Activated CD4-positive, alpha-beta T cell treated with anti-CD3 and anti-CD28 coated beads for 48 hours (primary cell): ENCODE measurements at places on chromosomes 1 and 21.

DNA sequence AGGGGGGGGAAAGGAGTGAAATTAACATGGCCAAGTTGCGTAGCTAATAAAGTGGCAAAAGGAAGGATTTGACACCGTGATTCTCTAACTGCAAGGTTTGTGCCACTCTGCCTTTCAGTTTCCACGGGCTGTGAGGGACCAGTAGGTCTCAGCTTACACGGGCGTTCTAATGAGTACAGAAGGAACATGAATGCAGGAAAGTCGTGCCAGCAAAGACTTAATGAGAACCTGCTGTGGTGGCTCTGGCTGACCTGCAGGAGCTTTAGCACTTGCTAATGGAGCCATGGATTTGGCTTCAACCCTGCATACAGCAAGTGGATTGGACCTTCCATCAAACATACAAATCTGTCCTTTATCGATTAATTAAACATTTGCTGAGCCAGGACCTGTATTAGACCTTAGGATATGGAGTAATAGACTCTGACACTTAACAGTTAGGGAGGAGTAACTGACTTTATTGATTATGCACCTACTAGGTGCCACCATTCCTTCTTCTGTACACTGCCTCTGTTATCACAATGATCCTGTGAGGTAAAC, 15.1 kb upstream of the PITHD1 start:
- no peak for DNase-seq

DNA sequence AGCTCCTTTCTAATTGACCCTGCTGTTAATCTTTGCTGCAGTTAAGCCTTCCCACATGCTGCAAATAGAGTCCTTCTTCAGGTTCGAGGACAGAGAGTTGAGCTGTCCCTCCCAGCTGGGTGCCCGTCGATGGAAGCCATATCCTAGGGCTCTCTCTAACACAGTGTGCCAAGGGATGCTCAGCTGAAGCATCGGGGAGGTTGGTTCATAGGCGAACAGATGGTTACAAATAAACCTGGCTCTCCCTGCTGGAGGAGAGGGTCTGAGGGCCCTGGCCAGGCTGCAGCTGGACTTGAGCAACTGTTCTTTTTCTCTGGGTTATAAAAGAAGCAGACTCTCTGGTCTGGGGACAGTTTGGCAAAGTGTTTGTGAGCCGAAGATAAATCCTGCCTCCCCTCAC, 120.3 kb upstream of the C8B start:
- DNase-seq: no peak

- no peak for DNase-seq
Measured at GRCh38 chr1:7524341-7525337, 246.5 kb upstream of the VAMP3 start.

GRCh38 chr21:29737186-29737585, 202.6 kb downstream of the GRIK1 start:
- no peak for DNase-seq

DNA sequence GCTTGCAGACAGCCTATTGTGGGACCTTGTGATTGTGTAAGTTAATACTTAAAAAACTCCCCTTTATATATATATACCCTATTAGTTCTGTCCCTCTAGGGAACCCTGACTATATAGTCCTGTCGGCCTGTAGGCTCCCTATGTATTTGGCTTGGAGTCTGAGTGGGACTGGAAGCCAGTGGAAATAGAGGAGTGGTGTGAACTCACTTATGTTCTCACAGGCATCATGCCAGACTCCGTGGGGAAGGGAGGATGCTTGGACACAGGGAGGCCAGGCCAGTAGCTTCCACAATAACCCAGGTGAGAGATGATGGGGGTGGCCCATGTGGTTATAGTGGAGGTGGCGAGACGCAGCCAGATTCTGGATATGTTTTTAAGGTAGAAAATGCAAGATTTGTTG, 136.7 kb upstream of the SYT6 start:
- no peak for DNase-seq

DNA sequence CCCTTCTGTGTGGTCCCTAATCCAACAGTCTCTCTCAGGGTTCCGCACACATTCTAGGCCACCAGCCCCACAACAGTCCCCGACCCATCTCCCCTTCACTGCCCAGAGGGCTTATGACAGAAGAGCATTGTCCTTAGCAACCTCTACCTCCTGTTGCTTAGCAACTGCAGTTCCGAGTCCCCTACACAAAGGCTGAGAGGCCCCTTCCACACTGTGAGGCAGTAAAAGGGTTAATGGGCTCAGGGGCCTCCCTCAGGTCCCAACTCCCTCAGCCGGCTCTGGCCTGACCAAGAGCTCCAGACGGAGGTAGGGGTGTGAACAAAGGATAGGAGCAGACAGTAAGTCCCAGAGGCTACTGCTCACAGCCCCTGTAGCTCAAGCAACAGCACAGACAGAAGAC, 4.3 kb downstream of the IGSF9 start:
- no peak for DNase-seq

- peak; percentile 44 for DNase-seq
Measured at GRCh38 chr1:25620211-25620610, 3.6 kb downstream of the MAN1C1 start.

GRCh38 chr1:87129606-87130005, 199.1 kb upstream of the LMO4 start:
- no peak for DNase-seq

- DNase-seq: no peak
Measured at GRCh38 chr1:118868387-118868786, 119.8 kb downstream of the TBX15 start.

- peak; percentile 44 for DNase-seq
Measured at GRCh38 chr1:234315588-234315987, 57.7 kb upstream of the COA6 start.

- no peak for DNase-seq
Measured at GRCh38 chr1:76054359-76054758, 20.2 kb upstream of the ST6GALNAC3 start.

DNA sequence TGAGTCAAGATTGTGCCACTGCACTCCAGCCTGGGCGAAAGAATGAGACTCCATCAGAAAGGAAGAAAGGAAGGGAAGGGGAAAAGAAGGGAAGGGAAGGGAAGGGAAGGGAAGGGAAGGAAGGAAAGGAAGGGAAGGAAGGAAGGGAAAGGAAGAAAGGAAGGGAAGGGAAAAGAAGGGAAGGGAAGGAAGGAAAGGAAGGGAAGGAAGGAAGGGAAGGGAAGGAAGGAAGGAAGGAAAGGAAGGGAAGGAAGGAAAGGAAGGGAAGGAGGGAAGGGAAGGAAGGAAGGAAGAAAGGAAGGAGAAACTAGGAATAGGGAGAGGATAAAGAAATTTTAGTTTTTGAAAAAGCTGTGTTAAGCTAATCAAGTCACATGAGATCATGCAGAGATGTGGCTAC, 33.4 kb upstream of the NID1 start:
- no peak for DNase-seq

- peak; percentile 67 for DNase-seq
Measured at GRCh38 chr1:58922302-58923089, 138.6 kb upstream of the JUN start.

DNA sequence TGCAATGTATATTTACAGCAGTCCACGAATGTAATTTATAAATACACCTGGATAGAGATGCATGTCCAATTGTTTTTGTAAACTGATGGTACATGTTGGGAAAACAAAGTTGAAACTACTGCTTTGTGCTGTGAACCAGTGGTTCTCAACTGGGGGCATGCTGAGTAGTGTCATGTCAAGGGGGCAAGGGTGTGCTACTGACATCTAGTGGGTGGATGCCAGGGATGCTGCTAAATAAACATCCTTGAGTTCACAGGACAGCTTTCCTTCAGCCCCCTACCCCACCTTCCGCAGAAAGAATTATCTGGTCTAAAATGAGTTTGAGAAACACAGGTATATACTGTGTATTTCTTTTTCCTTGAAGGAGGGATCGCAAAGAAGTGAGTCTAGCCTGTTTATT, 95.9 kb downstream of the RASAL2 start:
- DNase-seq: no peak

GRCh38 chr1:53462769-53463501, 3.7 kb downstream of the DMRTB1 start:
- DNase-seq: no peak

DNA sequence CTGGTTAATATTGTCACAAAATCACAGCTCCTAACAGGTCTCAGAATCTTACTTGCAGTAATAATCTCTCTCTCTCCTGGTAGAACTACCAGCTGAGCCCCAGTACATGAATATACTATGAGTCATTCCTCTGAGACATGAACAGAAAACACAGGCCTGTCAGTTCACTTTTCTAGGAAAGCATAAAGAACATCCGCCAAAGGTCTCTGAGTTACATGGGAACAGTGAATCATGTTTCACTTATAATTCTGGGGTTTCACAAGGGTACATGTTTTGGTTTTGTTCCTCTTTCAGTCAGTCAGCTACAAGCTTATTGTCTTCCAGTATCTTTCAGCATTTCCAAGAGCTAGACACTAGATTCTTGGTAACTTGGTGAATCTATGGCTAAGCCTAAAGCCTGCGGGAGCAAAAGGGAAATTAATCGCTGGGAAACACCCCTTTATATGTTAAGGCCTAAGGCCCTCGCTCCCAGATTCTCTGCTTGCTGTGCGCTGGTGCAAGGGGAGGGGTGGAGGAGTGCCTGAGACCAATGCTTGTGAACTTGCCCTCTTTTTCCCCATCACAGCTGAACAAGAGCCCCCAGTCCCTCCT, 31.7 kb downstream of the IFNGR2 start:
- peak; percentile 23 for DNase-seq

DNA sequence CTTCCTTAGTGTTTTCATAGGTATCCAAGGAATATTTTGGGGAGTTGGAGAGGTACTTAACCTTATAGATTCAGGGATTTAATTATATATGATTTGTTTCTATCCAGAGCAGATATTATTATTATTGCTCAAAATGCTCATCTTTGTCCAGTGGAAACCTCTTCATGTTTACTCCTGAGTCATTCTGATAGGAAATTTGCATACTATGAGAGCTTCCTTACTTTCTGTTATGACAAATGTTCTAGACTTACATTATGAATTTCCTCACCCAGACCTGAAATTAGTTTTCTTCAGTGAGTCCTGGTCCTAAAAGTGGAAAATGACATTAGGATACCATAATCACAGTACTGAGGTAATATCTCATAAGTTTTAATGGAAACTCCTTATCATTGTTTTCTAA, 57.5 kb upstream of the PLPPR5 start:
- DNase-seq: no peak

DNA sequence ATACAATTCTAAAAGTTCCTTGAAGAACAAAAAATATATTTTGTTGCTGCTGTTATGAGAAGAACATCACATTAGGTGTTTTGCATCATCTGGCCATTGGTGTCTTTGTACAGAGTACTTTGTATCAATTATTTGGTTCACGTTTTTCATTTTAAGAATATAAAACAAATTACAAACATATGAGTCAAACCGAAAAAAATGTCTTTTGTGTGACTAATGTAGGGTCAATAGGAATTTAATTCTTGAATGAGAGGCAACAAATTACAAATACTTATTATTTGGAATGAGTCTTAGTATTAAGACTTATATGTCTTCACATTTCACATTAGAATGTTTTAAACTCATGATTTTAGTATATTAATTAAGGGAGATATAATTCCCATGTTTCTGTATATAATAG, 54.8 kb downstream of the NR5A2 start:
- DNase-seq: no peak

GRCh38 chr1:248348475-248348874, at the start of gene OR14C36:
OR14C36 (plus strand) TSS chr1:248348775; CDS start chr1:248348775, 0 bp downstream.
- no peak for DNase-seq

DNA sequence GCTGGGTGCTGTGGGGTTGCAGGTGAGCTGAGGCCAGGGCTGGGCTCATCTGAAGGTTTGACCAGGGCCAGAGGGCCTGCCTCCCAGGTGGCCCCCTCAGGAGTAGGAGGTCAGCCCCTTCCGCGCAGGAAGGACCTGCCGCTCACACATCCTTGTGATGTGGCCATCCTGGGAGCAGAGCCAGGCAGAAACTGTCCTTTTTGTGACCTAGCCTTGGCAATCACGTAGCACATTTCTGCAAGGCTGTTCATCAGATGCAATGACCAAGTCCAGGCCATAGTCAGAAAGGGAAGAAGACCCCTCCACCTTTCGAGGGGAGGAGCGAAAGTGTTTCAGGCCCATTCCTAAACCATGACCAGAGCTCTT, 55.5 kb upstream of the TRAPPC10 start:
- no peak for DNase-seq

DNA sequence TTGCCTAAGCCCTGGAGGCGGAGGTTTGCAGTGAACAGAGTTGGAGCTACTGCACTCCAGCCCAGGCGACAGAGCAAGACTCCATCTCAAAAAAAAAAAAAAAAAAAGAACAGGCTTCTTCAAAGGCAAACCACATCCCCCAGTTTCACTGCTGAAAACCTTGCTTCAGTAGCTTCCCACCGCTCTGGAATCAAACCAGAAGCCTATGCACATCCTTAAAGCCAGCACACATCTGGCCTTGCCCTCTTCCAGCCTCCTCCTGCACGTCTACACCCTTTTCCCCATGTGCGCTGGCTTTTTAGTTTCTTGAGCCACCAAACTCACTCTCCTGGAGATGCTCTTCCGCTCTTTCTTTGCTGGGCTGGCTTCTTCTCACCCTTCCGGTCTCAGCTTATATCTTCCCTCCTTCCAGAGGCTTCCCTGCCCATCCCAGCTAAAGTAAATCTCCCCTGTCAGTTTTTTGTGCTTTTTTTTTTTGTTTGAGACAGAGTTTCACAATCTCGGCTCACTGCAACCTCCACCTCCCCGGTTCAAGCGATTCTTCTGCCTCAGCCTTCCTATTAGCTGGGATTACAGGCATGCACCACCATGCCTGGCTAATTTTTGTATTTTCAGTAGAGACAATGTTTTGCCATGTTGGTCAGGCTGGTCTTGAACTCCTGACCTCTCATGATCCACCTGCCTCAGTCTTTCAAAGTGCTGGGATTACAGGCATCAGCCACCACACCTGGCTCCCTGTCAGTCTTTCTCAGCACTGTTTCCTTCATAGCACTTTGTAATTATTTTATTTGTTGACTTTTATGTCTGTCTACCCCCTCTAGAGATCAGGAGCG, 42.0 kb upstream of the ID3 start:
- no peak for DNase-seq

GRCh38 chr1:4825800-4826450, 171.5 kb downstream of the AJAP1 start:
- no peak for DNase-seq

GRCh38 chr21:42013376-42013775, 3.2 kb upstream of the ZBTB21 start:
- DNase-seq: no peak
